ENCODE measurements at places on chromosomes 6 and 20.
A peak's percentile ranks its signal among the peaks of the same experiment; 100 is the strongest.

DNA sequence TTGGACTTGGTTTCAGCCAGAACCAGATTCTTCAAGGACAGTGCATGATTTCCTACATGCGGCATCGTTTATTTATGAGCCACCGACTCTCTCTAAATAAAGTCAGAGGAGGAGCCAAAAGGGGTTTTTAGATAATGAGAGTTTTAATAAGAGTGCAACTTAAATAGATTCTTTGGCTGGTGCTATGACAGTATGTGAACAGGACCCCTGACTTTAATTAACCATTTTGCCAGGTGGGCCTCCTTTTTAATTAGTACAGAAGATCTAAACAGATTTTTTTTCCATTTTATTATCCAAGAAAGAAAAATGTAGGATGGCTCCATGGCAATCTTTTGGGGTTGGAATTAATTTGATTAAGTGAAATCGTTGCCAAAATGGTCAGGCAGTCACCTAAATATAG lies 74.8 kb upstream of the INSM1 start:
- no peak for DNase-seq

- DNase-seq, result no peak
Observed at GRCh38 chr20:45997187-45997586, 11.5 kb upstream of the MMP9 start.

DNA sequence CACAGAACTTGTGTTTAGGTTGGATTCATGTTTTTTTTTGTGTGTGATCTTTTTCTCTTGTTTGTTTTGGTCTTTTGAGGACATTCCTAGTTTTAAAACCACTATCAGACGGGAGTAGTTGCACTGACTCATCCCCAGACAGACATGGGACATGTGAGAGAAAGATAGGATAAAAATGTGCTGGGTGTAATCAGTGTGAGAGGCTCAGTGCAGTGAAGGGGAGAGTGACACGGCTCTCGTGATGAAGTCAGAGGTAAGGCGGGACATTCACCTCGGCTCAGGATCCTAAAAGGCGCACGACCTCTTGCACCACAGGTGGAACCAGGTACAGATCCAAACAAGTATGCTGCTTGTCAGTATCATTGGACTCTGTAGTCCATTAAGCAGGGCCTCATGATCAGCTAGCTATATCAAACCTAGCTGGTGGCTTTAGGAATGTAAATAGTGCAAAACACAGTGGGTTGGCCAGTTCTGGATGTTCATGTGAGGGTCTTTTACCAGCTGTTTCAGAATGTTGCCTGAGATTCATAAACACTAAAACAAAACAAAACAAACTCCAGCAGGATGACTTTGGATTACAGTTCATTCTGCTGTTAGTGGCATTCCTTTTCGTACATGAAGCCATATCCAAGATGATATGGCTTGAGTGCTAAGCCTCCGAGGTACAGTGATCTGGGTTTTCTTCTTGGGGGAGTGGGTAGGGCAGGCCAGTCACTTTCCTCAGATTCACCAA lies 18.0 kb downstream of the FOXO3 start:
- DNase-seq, result no peak

GRCh38 chr20:63273059-63273579 lies 506 bp downstream of the ARFGAP1 start:
- DNase-seq, result no peak

- DNase-seq, result no peak
Observed at GRCh38 chr20:59247731-59248684, 52.4 kb upstream of the EDN3 start.

DNA sequence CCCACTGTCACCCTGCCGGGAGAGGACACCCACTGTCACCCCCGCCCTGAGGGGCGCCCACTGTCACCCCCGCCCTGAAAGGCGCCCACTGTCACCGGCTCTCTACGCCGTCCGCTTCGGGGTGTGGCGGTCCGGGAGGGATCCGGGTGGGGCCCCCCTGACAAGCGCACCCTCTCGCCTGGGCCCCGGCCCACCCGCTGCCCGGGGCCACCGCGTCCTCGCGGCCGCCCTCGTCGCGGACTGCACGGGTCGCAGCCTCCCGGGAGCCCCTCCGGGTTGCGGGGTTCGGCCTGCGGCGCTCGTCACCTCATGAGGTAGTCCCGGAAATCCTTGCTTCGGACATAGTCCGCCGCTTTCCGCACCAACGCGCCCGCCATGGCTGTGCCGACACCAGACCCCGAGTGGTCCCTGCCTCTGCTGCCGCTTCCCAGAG lies 224 bp downstream of the MPC1 start:
- DNase-seq, result no peak

DNA sequence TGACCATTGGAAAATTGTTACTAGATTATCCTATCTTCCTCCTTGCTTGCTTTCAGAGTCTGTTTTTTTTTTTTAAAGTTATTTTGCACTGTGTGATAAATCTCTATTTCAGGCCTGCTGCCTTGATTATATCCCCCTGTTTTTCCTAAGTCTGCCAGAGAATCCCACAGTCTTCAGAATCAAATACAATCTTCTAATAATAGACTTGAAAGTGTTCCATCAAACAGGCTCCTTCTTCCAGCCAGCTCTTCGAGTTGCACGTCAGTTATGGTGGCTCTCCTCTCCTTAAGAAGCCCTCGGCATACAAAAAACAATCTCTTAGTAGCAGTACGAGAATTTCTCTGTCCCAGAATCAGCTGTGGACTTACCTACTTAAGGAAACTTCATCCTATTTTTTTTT lies 92.9 kb upstream of the NOX3 start:
- DNase-seq, result no peak

- DNase-seq, result no peak
Observed at GRCh38 chr20:19625426-19625825, 132.6 kb upstream of the RIN2 start.

- DNase-seq, result no peak
Observed at GRCh38 chr6:5950361-5950785, 56.4 kb downstream of the NRN1 start.

GRCh38 chr20:62832212-62832922 lies 15.5 kb downstream of the COL9A3 start:
- no peak for DNase-seq

DNA sequence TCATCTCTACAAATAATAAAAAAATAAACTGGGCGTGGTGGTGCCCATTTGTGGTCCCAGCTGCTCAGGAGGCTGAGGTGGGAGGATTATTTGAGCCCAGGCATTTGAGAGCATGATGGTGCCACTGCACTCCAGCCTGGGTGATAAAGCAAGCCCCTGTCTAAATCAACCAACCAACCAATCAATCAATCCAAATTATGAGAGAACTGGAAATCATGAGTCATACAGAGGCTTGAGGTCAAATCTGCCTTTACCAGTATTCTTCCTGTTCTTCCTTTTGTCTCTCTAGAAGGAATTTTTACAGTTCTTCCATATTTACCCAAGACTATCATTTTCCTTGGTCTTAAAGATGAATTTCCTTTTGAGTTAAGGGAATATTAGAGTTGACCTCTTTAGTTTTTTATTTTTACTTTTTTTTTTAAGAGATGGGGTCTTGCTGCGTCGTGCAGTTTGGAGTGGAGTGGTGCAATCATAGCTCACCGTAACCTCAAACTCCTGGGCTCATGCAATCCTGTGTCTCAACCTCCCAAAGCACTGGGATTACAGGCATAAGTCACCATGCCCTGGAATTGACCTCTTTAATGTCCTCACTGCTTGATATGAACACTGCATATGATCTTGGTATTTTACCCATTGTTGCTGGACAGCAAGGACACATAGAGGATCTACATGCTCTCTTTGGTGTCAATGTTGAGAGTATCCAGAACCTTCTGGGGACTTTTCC lies 44.1 kb upstream of the TXNDC5 start:
- DNase-seq, result no peak

DNA sequence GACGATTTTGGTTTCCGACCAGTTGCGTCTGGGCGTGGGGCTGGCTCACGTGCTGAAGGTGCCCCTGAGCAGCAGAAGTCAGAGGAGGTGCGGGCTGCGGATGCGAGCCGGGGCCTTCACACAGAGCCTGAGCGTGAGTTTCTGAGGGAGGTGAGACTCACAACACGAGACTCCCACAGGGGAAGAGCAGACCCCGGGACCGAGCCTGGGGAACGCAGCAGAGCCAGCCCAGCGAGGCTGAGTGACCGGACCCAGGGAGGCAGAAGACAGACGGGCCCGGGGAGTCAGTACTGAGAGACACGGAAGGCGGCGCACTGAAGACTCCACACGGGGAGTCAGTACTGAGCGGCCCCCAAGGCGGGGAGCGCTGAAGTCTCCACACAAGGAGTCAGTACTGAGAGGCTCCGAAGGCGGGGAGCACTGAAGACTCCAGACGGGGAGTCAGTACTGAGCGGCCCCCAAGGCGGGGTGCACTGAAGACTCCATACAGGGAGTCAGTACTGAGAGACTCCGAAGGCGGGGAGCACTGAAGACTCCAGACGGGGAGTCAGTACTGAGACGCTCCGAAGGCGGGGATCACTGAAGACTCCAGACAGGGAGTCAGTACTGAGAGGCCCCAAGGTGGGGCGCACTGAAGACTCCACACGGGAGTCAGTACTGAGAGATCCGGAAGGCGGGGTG lies 77.8 kb downstream of the DLL1 start:
- peak; percentile 9 for DNase-seq

- DNase-seq, result no peak
Observed at GRCh38 chr6:161095916-161096315, 104.3 kb downstream of the MAP3K4 start.

GRCh38 chr6:137976430-137976829 lies 109.4 kb downstream of the TNFAIP3 start:
- no peak for DNase-seq

DNA sequence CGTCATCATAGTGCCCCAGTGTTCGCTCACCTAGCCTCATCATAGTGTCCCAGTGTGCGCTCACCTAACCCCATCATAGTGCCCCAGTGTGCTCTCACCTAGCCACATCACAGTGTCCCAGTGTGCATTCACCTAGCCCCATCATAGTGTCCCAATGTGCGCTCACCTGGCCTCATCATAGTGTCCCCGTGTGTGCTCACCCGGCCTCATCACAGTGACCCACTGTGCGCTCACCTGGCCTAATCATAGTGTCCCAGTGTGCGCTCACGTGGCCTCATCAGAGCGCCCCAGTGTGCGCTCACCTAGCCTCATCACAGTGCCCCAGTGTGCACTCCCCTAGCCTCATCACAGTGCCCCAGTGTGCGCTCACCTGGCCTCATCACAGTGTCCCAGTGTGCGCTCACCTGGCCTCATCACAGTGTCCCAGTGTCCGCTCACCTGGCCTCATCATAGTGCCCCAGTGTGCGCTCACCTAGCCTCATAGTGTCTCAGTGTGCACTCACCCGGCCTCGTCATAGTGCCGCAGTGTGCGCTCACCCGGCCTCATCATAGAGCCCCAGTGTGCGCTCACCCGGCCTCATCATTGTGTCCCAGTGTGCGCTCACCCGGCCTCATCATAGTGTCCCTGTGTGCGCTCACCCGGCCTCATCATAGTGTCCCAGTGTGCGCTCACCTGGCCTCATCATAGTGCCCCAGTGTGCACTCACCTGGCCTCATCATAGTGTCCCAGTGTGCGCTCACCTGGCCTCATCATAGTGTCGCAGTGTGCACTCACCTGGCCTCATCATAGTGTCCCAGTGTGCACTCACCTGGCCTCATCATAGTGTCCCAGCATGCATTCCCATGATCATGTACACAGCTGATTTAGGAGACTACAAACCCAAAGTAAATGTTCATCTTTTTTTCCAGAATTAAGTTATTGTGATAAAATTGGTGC lies 9.5 kb downstream of the TMEM242 start:
- no peak for DNase-seq

DNA sequence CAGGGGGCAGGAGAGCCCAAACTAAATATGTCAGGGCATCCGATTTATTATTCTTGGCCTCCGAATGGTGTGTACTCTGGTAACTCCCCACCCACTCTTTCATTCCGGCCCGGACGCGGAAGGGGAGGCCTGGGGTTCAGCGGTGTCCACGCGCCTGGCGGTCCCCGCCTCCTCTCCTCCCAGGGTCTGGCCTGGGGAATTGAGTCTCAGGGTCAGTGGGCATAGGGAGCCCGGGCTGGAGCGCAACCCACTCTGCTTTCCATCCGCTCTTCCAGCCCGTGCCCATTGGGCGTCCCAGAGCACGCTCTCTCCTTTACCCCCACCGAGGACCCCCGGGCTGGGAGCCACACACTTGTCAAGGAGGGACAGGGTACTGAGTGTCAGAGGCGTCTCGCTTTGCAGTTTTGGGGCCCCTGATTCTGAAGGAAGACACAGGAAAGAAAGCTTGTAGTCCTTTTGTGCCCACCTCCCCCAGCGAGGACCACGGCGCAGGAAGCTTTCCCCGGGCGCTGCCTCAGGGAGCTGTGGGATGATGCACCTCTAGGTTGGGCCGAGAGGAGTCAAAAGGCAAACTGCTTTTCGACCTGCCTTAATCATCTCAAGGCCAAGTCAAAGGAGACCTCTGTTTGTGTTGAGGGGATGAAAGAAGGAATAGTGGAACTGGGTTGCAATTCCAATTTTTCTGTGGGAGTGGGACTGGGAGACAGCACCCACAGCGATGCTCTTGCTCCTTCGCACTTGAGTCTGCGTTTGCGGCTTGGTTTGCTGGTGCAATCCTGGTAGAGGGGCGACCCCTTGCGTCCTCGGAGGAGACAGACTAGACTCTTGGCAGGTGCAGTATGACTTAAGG lies 2.5 kb downstream of the RSPO3 start:
- peak; percentile 94 for DNase-seq

- DNase-seq, result no peak
Observed at GRCh38 chr6:42704251-42704936, 18.0 kb downstream of the PRPH2 start.

- DNase-seq, result no peak
Observed at GRCh38 chr6:12594530-12594893, 122.1 kb upstream of the PHACTR1 start.

GRCh38 chr20:47799116-47799715 lies 13.9 kb upstream of the SULF2 start:
- no peak for DNase-seq

- no peak for DNase-seq
Observed at GRCh38 chr6:39312912-39313525, 1.2 kb downstream of the KCNK17 start.

GRCh38 chr20:23826541-23827021 lies at the start of gene CST2:
Gene CST2, minus strand, starts transcription at chr20:23826729. Its CDS starts 69 bp downstream, at chr20:23826660.
- no peak for DNase-seq

GRCh38 chr6:27873021-27873940 lies 38.9 kb downstream of the OR2B2 start:
- peak; percentile 67 for DNase-seq

GRCh38 chr6:107585815-107586435 lies 96.0 kb downstream of the SOBP start:
- DNase-seq, result no peak

- DNase-seq, result no peak
Observed at GRCh38 chr20:54234991-54235390, 27.1 kb downstream of the PFDN4 start.

DNA sequence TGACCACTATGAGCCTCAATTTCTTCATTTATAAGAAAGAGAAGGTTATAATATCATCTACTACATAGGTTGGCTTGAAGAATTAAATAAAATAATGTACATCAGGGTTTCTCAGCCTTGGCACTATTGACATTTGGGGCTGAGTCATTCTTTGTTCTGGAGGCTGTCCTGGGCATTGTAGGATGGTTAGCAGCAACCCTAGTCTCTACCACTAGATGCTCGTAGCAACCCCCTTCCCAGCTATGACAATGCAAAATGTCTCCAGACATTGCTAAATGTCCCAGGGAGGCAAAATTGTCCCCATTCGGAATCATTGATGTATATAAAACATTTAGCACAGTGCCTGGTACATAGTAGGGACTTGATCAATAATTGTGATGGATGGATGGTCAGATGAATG lies 152.1 kb downstream of the KHDC1L start:
- DNase-seq, result no peak

All from lower leg skin (tissue), 4 donors.